ENCODE measurements at places on chromosomes 1 and 21.

GRCh38 chr1:199854686-199855321 lies 172.7 kb upstream of the NR5A2 start:
- no peak for DNase-seq

- no peak for DNase-seq
Measured at GRCh38 chr1:226711976-226712741, 26.9 kb downstream of the ITPKB start.

DNA sequence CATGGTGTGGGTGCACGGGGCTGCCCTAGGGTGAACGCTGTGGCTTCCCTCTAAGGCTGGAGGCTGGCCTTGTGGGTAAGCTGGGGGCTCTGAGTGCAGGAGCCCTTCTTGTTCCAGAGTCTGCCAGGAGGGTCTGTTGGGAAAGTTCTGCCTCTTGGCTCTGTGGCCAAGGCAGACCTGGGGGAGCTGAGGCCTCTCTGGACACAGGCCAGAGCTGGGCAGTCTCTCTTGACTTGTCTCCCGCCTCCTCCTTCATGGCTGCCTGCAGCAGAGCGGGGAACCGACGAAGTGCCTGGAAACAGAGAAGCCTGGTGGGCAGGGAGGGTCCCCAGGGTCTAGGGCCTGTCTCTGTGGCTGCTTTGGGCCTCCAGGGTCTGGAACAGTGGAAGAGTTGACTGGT lies 30.3 kb upstream of the PEX10 start:
- no peak for DNase-seq

DNA sequence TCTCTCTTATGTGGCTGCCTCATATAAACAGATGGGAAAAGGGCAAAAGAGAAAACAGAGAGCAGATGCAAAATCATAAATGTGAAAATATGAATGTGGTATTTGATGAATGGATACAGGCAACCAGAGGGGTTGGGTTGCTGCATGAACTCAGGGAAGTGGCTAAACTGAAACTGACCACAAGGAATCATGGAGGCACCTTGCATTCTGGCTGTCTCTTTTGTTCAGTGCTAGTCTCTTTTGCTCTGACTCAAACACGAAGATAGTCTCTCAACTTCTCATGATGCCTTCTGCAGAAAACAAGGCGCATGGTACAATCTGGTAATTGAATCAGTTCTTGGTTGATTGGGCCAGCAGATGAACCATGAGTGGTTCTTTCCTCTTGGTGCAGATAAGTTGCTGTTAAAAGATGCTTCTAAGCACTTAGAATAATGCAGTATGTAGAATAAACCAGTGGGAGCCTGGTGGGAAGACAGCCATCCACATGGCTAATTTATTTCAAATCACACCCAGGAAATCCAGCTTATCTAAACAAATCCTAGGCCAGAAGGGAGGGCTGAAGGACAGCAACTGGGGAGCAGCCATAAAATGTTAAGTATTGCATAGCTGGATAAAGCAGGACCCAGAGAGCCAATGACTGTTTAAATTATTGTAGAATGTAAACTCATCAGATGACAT lies 64.2 kb downstream of the HLX start:
- no peak for DNase-seq

DNA sequence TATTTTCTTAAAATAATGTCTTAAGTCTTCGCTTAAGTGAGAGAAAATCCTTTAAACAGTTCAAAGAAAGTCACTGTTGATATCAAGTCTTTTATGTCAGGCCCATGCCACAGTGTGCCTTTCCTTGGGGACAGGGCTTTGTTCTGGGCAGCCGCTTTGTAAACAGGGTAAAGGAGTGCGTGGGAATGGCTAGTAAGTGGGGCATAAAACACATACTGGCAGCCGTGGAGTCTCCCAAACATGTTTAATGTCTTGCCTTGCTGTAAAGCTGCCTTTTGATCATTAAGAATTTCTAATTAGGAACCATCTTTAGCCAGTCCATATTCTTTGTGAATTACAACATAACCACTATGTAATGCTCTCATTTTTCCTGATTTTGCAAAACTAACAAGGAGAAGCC lies 99.7 kb downstream of the PHTF1 start:
- DNase-seq, result no peak

- DNase-seq, result no peak
Measured at GRCh38 chr1:232628335-232629249, 1.3 kb downstream of the SIPA1L2 start.

DNA sequence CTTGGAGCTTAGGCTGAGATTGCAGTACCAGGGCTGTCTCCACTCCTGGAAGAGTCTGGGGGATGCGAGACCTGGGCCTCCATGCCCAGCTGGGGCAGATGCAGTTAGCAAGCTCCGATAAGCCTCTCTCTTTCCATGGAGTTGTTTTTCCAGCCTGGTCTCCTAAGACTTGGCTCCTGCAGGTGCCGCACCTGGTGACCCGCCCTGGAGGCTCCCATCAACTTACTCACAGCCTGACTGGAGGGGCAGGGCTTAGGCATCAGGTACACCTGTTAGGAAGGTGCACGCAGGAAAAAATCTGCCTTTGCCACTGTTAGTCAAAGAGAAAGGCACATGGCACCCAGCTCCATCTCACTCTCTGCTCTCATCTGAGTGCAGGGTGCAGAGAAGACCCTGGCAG lies 198.1 kb upstream of the TMEM51 start:
- DNase-seq, result peak; percentile 70

GRCh38 chr1:46774297-46774696 lies 24.5 kb upstream of the CYP4B1 start:
- DNase-seq, result no peak

- no peak for DNase-seq
Measured at GRCh38 chr21:38341546-38342012, 84.8 kb downstream of the KCNJ15 start.

- no peak for DNase-seq
Measured at GRCh38 chr1:52635321-52636089, 2.5 kb downstream of the SHISAL2A start.

GRCh38 chr1:47013293-47013692 lies 10.2 kb upstream of the CYP4X1 start:
- no peak for DNase-seq

DNA sequence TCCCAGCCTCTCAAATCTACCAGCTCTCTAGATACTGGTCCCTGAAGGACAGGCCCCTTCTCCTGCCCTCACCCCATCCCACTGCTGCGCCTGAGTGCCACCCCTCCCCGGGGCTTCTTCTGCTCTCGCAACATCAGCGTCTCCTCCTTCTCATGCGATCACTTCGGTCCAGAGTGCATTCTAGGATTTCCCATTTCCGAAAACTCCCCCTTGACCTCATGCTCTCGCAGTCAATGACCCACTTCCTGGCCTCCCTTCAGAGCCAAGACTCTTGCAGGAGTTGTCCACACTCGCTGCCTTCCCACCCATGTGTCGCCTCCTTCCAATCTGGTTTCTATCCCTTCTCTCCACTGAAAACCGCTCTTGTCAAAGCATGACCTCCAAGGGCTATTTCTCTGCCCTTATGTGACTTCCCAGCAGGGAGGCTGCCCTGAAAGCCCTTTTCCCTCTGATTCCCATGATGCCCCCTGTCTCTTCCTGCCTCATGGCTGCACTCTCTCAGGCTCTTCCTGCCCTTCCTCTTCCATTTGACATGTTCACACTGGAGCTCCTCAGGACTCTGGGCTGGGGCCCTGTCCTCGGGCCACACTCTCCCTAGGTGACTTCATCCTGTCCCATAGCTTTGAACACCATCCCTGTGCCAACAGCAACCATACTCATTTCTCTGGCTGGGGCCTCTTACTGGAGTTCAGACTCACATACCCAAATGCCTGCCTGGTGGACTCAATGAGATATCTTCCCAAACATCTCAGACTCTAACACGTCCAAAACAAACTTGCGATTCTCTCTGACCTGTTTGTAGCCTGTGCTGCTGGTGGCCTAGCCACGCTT lies 46.0 kb downstream of the LDLRAD2 start:
- no peak for DNase-seq

- peak; percentile 55 for DNase-seq
Measured at GRCh38 chr1:201982082-201982622, 296 bp upstream of the RNPEP start.

GRCh38 chr1:212125654-212126053 lies 90.1 kb downstream of the DTL start:
- DNase-seq, result no peak

DNA sequence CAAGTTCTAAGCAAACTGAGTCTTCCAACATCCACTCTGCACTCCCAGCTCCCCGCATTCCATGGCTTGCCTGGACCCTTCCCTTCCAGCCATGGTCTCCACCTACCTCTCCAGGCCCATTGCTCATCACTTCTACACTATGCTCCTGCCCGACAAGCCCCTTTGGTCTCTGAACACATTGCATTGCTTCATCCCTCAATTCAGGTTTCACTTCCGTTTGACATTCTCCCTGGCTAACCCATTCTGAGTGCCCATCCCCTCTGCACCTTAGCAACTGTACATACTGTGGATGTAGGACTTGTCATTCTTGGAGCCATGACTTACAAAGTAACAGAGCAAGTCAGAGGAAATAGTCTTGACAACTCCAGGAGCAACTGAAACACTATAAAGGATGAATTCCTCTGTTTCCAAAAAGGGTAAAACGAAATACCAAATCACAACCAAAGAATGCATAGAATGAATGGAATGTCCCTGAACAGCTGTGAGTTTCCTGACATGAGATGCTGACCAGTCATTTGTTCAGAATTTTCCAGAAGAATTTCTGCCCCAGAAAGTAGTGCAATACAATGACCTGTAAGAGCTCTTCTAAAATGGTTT lies 66.7 kb downstream of the KCNJ6 start:
- no peak for DNase-seq

DNA sequence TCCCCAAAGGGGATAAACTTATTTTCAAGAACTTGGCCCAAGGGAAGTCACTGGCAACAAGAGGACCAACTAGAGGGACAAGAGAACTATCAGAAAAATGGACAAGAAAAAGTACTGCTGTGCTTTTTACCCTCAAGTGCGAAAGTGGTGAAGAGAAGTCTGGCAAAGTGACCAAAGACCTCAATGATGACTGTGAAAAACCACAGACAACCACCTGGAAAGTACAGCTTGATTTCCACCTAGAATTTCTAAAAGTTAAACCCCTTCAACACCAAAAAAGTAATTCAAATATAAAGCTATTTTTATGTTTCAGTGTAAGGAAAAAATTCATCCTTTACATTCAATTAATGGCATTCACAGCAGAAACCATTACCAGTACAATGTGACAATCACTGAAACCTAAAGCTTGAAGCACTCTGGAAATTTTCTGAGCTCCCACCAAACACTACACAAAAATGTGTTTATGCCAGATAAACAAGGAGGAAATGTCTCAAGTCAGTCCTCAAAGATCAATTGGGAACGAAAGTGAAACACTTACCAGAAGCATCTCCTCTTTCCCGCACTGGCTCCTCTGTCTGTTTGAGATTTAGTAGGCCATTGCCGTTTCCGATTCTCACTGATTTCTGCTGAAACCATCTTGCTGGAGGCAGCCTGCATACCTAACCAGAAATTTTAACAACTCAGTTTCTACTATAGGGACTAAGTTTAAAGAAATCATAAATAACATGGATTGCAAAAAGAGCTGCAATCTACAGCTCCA lies 8.3 kb downstream of the SDE2 start:
- DNase-seq, result no peak

DNA sequence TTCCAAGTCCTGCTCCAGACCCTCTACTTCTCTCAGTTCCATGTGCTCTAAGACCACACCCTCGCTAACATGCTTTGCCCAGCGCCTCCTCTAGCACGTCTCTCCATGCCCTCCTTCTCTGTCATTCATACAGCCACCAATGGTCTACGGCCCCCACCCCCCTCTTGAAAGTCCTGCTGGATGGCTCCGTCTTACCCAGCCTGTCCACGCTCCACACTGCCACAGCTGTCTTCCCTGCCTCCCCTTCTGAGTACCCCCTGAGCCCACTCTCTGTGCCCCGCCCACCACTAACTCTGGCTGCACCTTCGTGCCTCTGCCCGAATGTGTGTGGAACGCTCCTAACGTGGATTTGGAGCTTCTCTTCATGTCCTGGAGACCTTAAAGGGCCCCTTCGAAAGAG lies 244.6 kb downstream of the TRABD2B start:
- DNase-seq, result no peak

DNA sequence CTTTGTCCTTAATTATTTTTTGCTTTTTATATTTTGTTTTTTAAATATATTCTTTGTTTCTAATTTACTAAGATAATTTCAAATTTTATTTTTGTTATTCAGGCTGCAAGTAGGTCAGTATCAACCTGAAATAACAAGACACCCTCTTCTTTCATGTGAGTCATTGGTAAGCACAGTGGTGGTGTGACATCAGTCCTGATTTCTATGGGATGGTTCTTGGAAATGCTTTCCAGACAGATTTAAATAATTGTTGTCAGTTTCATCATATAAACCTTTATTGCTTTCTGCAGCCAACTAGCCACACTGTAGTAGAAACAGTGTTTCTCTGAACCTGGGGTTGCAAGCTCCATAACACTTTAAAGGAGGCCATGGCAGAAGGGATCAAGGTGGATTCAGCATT lies 157.5 kb upstream of the C21orf91 start:
- DNase-seq, result no peak

DNA sequence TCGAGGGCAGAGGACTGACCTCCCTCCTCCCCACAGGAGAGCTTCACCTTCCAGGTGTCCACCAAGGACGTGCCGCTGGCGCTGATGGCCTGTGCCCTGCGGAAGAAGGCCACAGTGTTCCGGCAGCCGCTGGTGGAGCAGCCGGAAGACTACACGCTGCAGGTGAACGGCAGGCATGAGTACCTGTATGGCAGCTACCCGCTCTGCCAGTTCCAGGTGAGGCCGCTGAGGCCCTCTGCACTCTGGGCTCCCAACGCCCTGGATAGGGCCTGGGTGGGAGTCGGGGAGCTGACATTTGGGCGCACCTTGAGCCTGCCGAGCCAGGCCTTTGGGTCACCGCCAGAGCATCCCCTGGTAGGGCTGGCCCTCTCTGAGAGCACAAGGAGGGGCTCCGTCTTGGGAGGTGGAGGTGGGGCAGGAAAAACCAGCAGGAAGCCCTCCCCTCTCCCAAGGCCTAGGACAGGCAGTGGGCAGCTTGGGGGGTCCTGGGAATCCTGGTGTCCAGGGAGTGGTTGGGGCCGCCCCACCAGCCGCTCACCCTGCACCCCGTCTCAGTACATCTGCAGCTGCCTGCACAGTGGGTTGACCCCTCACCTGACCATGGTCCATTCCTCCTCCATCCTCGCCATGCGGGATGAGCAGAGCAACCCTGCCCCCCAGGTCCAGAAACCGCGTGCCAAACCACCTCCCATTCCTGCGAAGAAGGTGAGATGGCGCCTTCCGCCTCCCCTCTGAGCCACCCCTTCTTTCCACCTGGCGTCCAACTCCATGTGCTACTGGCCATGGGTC lies 65.1 kb downstream of the PIK3CD start:
- DNase-seq, result no peak

- DNase-seq, result no peak
Measured at GRCh38 chr1:30755334-30755733, 2.2 kb downstream of the LAPTM5 start.

DNA sequence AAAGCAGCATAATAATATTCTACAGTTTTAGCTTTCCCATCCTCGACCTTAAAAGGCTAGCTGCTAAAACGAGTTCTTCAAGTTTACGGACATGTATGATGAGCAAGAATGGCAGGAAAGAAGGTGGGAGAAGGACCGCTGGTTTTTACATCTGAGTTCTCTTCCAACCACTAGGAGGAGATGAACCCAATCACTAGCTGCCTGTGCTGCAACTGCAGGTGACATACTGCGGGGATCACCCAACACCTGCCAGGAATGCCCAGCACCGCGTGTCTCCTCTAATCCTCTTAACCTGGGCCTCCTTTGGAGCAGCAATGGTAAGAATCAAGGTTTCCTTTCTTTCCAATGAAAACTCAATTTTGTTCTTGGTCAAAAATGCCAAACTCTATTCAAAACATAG lies 23.5 kb downstream of the TOR3A start:
- DNase-seq, result no peak

- no peak for DNase-seq
Measured at GRCh38 chr1:202811296-202812175, 782 bp downstream of the PCAT6 start.

- DNase-seq, result no peak
Measured at GRCh38 chr1:70979881-70980280, 67.7 kb downstream of the PTGER3 start.

Measured in NCI-H2171 (cell line).